T follicular helper cell (primary cell): ENCODE measurements at places on chromosomes 7 and 10.

- DNase-seq = no peak
Observed at GRCh38 chr10:125008689-125009638, 67.0 kb downstream of the ZRANB1 start.

DNA sequence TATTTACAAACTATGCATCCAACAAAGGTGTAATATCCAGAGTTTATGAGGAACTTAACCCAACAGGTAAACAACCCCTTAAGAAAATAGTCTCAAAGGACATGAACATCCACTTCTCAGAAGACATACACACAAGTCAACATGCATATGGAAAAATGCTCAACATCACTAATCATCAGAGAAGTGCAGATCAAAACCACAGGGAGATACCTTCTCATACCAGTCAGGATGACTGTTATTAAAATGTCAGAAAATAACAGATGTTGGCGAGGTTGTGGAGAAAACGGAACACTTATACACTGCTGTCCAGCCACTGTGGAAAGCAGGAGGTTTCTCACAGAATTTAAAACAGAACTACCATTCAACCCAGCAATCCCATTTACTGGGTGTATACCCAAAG lies 84.0 kb downstream of the ADD3 start:
- DNase-seq = no peak

DNA sequence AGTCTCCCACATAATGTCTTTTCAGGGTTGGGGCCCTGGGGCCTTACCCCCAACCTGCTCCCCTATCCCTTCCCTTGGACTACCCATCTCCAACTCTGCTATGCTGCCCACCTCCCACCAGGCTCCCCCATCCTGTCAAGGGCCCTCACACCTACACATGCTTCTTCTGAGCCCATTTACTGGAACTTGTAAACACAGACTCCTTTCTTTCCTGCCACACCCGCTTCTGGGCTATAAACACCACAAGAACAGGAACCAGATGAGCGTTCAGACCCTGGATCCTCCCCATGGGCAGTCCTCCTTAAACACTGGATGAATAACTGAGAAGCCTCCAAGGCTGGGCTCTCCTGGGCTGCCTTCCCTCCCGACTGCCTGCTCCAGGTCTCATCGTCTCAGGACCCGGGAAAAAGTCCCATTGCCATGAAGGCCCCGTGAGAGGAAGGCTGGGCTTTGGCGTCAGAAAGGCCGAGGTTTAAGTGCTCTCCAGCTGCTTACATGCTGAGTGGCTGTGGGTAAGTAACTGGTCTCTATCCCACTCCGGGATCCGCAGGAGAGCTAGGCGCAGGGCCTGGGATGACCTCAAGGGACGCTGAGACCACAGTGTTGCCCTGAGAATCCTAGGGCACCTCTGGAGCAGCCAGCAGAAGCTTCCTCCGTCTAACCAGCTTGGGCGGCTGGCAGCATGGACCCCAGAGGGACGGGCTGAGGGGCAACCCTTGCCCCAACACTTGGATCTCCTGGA lies 15.6 kb upstream of the CRHR2 start:
- DNase-seq = no peak

- no peak for DNase-seq
Observed at GRCh38 chr7:81533931-81534330, 235.9 kb downstream of the HGF start.

- no peak for DNase-seq
Observed at GRCh38 chr10:74343804-74344203, 192.8 kb downstream of the ADK start.

- no peak for DNase-seq
Observed at GRCh38 chr10:76497666-76498065, 1066.2 kb downstream of the LRMDA start.

GRCh38 chr10:78937800-78938694 lies 130.7 kb upstream of the ZMIZ1 start:
- DNase-seq = no peak

DNA sequence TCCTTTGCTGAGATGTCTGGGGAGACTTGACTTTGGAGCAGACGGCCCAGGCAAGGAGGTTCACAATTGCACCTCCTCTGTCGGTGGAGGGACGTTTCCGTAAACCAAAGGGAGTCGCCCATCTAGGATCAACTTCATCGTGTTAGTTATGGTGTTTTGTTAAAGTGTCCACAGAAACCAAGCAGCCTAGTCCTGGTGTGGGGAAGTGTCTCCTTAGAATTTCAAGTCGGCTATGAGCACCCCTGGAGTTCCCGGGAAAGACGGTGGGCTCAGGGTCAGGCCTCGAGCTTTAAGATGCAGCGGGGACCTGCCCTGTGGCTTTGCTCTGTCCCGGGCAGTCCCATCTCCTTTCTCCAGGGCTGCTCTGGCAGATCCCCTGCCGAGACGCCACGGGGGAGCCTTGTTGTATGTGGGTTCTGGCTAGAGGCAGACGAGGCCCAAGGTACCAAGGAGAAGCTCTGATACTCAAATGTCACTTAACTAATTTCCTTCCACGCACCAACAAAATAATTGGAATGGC lies 319.2 kb downstream of the ADARB2 start:
- no peak for DNase-seq

GRCh38 chr10:122298206-122298597 lies 27.1 kb downstream of the BTBD16 start:
- DNase-seq = no peak

GRCh38 chr7:68269405-68269804 lies 1272.8 kb downstream of the TYW1 start:
- no peak for DNase-seq

DNA sequence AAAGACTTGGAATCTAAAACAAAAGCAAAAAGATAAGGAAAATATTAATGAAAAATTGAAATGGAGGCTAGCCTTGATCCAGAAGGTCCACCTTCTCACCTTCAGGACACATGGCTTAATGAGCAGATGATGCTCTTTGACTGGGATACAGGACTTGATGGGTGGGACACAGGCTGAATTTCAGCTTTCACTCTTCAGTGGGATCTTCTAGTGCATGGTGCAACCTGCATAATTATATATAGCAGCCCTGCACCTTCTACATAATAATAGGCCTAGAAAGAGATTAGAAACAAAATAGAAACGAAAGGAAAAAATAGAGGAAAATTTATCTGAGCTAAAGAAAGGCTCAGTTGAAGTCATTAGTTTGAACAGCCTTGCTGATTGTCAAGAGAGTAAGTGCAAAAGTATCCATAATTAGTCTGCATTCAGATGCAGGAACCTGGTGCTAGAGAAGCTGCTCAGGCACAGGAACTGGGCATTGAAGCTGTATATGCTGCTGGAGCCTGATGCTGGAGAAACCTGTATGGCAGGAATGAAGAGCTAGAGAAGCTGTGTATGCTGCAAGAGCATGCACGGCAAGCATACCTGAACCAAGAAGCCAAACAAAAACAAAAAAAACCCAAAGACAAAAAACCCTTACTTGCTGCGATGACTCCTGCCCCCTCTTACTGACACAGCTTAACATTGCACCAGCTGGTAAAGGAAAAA lies 19.4 kb downstream of the MKLN1 start:
- no peak for DNase-seq

DNA sequence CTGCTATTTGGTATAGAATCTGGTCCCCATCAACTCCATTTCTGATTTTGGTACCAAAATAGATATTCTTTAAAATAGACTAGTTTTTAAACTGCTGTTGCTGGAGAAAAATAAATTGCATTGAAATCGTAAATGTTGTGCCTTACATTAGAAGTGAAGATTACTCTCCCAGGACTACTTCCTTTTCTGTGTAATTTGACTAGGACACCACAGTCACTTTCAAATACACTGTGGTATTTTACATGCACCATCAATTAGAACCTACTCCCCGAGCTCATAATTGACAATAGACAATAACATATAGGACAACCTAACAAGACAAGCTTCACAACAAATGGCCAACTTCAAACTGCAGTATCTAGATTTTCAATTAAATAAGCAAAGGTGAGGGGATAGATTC lies 211.5 kb downstream of the DGKB start:
- no peak for DNase-seq

DNA sequence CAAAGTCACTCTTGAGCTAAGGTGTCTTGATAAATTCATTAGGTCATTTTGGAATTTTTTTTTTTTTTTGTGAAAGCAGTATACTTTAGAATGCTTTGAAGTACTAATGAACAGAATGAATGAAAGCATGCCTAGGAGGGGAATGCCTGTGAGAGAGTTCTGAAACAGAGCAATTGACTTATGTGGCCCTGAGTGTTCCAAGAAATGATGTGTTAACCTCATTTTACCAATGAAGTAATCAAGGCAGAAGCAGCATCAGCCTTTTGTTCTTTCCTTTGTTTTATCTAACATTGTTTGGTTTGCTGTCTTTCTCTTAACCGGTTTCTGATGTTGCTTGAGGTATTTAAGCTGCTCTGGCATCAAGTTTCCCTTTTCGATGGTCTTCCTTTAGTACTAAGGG lies 154.6 kb upstream of the HGF start:
- no peak for DNase-seq

DNA sequence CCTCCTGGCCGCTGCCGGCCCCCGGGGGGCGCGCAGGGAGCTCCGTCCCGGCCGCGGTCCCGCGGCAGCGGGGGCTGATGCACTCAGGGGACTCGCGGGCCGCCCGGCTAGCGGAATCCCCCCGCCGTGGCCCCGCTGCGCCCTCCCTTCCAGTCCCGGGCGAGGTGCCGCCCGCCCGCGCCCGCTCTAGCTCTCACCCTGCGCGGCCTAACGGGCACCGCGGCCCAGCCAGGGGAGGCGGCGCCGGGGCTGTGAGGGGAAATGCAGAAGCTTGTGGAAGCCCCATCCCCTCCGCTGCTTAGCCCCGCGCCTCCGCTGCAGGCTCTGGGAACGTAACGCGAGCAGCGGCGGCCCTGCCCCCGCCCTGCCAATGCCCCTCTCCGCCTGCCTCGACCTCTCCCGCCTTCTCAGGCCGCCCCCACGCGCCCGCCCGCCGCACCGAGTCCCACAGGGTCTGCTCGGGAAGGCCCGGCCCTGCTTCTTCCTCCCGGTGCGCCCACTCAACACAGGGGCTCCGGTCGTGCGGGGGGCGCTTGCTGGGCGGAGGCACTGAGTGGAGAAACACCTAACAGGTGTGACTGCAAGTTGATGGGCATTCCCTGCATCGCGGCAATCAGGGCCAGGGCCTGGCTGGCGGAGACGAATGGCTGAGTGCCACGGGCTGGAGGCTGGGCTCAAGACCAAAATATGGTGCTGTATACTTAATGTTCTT lies 384 bp upstream of the TMEM229A start:
- no peak for DNase-seq

GRCh38 chr7:92423710-92424131 lies 23.6 kb upstream of the GATAD1 start:
- DNase-seq = no peak

- no peak for DNase-seq
Observed at GRCh38 chr10:113872139-113873030, 17.9 kb downstream of the NHLRC2 start.

DNA sequence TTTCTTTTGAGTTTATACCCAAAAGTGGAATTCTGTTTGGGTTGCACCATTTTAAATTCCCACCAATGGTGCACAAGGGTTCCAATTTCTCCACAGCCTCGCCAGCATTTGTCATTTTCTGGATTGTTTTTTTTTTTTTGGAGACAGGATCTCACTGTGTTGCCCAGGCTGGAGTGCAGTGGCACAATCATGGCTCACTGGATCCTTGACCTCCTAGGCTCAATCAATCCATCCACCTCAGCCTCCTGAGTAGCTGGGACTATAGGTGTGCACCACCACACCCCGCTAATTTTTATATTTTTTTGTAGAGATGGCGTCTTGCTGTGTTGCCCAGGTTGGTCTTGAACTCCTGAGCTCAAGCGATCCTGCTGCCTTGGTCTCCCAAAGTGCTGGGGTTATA lies 46.6 kb downstream of the CUX1 start:
- DNase-seq = no peak

DNA sequence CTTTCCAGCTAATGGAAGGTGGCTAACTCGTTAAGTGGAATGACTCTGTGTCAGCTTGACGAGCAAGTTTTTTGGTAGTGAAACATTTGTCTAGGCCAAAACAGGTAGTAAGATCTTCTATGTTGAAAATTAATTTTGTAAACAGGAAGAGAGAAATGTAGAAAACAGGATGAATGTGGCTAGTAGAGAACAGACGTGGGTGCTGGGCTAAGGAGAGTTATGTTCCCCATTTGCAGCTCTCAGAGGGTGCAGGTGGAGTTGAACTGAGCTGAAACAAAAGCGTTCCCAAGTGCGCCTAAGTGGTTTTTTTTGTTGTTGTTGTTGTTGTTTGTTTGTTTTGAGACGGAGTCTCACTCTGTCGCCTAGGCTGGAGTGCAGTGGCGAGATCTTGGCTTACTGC lies 59.5 kb upstream of the SRPK2 start:
- DNase-seq = no peak

GRCh38 chr7:126792521-126792920 lies 460.2 kb downstream of the GRM8 start:
- DNase-seq = no peak

DNA sequence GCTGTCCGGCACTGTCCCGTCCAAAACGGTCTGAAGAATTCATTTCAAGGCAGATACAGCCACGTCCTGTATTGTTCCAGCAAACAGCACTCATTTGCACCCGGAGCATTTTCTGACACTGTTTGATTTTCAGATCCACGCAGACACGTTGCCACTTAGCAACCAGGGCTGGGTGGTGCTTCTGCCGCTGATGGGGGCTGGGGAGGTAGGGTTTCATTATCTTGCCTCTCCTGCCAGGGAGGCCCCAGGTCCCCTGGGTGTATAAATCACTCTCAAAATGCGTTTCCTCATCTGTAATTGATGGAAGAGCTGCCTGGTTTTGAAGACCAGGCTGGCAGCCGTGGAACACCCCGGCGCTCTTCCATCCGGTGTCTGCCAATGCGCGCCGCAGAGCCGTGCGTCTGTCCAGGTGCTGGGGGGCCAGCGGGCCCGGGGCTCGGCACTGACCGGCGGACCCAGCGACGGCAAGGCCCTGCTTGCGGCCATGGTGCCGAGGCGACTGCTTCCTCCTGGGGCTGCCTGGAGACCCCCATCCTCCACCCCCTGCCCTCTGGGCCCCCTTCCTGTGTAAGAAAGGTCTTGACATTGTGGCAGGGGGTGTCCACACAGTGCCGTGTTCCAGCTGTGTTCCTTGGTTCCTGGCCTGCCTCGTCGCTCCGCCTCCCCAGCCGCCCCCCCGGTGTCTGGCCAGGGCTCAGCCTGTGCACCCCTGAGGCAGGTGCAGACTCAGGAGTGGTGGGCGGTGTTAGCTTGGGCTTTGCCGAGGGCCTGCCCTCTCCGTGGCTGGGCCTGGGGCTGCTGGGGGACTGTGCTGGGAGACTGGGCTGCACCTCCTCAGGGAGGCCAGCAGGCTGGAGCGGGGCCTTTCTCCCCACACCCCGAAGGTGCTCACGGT lies 16.6 kb downstream of the ADGRA1 start:
- no peak for DNase-seq

DNA sequence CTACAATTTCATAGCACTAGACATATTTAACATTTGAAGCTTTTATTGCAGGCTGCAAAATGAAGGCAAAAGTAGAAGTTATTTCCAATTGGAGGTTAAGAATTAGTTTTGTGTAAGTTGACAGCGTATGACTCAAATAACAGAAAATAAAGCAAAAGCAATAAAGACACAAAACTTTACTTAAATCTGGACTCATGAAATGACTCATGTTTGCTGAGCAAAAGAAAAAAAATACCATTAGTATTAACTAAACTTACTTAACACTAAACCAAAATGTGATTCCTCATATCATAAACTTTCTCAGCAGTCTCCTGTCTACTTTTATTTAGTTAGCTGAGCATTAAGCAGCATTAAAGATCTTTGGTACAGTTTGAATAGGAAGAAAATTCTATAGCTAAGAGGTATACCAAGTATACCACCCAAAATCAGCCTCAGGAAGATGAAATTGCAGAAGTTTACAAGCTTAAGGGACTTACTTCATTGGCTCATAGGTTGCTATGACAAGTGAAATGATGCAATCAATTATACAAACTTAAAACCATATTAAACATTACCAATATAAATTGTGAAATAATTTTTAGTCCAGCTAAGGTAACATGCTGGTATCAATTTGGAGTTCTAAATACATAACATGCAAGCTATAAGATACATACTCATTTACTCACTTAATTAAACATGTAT lies 1131.4 kb downstream of the XPNPEP1 start:
- DNase-seq = no peak
